ENCODE measurements at places on chromosomes 16 and 17.

GRCh38 chr16:50185005-50185505, 31.9 kb downstream of the TENT4B start:
- DNase-seq: no peak

GRCh38 chr17:27892866-27893769, at the start of gene LYRM9:
LYRM9 (minus strand) TSS chr17:27893365; CDS start chr17:27882694, 10,671 bp downstream.
- peak; percentile 90 for DNase-seq

DNA sequence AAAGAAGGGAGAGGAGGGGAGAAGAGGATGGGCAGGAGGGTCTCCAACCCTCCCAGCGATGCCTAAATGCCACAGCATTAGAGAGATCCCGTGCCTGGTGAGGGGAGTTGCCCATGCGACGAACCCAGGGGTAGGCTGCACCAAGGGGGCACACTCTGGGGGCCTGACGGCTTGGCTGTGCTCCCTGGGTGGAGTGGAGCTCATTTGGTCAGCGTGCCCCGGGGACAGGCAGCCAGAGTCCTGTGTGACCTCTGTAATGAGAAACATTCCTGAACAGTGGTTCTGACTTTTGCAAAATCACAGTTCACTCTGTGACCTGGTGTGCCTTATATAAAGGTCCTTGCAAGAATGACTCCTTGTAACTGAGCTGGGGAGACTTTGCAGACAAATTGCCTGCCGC, 205.0 kb upstream of the N4BP1 start:
- no peak for DNase-seq

GRCh38 chr16:35311475-35311874, 1852.1 kb downstream of the TP53TG3F start:
- DNase-seq: no peak

DNA sequence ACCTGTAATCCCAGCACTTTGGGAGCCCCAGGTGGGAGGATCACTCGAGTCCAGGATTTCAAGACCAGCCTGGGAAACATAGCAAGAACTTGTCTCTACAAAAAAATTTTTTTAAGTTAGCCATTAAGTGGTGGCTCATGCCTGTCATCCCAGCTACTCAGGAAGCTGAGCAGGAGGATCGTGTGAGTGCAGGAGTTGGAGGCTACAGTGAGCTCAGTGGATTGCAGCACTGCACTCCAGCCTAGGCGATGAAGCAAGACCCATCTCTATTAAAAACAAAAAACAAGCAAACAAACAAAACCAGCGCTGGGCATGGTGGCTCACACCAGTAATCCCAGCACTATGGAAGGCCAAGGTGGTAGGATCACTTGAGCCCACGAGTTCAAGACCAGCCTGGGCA, 38.0 kb downstream of the HEATR3 start:
- no peak for DNase-seq

- no peak for DNase-seq
These were observed 115.5 kb downstream of the SOCS1 start for GRCh38 chr16:11140466-11140865.

GRCh38 chr17:39014795-39015545, 47.8 kb upstream of the FBXO47 start:
- DNase-seq: no peak

GRCh38 chr16:30087181-30087898, 4.4 kb downstream of the TBX6 start:
- DNase-seq: no peak

- DNase-seq: no peak
These were observed 43.3 kb upstream of the CDH13 start for GRCh38 chr16:82583422-82583821.
